Stimulated activated effector memory CD8-positive, alpha-beta T cell treated with anti-CD3 and anti-CD28 coated beads, Interleukin-12 subunit alpha, Interleukin-12 subunit beta, amount 100 ng/mL, for 72 hours (primary cell): ENCODE measurements at places on chromosomes 1 and 21.
A peak's percentile ranks its signal among the peaks of the same experiment; 100 is the strongest.

GRCh38 chr1:68293122-68293521 is 60.8 kb upstream of the WLS start:
- no peak for DNase-seq

DNA sequence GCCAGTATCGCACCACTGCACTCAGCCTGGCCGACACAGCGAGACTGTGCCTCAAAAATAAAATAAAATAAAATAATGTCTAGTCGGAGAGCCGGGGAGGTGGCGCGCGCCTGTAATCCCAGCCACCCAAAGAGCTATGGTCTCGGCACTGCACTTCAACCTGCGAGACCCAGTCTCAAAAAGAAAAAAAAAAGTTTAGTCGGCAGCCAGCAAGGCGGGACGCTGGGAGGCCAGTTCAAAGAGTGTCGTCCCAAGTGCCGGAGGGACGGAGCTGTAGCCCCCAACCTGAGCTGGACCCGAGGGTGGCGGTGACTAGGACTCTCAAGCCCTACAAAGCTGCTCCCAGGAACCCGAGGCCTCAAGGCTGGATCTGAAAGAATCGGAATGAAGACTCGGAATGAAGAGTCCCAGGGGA is 632 bp upstream of the FALEC start:
- no peak for DNase-seq

- DNase-seq = no peak
Measured at GRCh38 chr1:54723985-54724384, 8.3 kb downstream of the TTC4 start.

- no peak for DNase-seq
Measured at GRCh38 chr1:33985656-33986055, 121.8 kb downstream of the HMGB4 start.

- no peak for DNase-seq
Measured at GRCh38 chr1:245688536-245689453, 534.0 kb downstream of the KIF26B start.

DNA sequence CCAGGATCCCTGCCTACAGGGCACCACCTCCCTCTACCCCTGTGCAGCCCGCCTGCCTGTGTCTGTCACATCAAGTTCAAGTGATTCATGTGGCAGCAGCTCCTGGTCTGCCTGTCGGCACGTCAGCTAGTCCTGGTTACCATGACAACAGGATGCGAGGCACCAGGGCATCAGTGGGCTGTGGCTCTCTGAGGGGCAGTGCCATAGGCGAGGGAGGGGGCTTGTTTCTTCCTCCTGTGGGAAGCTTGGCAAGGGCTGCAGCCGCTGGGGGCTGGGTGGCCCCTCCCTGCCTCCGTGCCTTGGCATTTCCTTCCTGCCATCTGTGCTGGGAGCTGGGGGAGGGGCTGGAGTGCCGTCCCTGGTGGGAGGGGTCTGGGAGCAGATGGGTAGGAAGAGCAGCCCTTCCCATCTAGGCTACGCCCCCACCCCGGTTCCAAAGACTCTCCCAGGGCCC is 43.1 kb downstream of the FOXO6 start:
- DNase-seq = no peak

DNA sequence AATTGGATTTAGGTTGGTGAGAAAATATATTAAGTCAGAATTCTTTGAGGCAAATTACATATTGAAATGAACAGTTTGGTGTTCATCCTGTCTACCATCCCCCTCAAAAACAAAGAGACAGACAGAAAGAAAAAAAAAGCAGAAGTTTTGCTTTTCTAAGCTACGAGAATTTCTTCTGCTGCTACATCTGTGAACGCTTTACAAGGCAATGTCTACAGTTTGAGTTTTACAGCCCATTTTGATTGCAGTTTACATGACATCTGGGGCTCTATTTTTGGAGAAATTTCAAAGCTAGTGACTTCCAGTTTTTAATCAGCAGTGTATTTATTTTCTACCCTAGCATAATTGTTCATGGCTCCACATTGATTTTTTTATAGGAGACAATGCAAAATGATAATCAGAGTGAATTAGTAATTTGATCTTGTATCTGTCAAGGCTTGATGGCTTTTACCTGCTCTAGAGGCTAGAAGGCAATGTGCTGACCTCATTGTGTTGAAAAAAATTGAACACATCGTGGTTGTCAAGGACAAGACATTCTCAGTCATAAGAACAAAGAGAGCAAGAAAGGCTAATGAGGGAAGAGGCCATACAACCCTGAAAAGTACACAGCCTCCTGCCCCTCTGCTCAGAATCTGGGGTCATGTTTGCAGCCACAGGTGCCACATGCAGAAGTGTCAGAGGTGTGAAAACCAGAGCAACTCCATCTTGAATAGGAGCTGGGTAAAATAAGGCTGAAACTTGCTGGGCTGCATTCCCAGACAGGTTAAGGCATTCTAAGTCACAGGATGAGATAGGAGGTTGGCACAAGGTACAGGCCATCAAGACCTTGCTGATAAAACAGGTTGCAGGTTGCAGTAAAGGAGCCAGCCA is 201.0 kb upstream of the CAMK1G start:
- no peak for DNase-seq

DNA sequence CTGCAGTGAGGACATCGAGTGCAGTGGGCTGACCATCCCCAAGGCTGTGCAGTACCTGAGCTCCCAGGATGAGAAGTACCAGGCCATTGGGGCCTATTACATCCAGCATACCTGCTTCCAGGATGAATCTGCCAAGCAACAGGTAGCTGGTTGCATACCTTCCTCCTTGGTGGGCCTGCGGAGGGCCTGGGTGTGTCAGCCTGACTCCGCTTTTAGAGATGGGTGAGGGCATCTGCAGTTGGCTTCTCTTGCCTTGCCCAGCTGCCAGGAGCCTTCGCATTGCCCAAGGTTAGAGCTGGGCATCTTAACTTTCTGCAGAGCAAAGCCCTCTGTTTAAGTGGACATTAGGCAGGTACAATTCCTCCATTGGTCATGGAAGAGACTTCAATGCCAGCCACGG is 33.2 kb downstream of the PKP1 start:
- DNase-seq = no peak

DNA sequence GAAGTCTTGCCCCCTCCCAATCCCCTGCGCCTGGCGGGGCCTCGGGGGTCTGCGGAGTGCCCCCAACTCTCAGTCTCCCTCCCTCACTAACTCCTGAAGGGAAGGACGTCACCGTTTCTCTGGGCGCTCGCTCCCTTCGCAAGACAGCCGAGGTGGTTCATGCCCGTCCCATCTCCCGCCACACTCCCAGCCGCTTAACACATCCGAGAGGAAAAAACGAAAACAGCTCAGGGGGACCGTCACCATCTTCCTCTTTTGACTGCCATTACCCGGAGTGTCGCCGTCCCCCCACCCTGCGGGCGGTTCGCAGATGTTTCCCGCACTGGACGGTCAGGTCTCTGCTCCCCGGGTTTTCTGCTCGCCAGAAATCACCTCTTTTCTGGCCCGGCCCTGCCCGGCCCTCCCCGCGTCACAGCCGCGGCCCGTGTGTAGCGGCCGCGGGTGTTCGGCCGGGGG is 532 bp downstream of the ERO1B start:
- peak; percentile 67 for DNase-seq
